ENCODE measurements at places on chromosomes 3 and 15. TPM values are rescaled to one million over a fixed set of nuclear protein-coding genes. Genes with fewer than 3 reads are reported as not detected.

- DNase-seq, result peak; percentile 95
Measured at GRCh38 chr3:16085884-16086608, 88.4 kb upstream of the GALNT15 start.

GRCh38 chr3:115550285-115550761, 73.0 kb upstream of the GAP43 start:
- DNase-seq, result peak; percentile 69

- no peak for DNase-seq
Measured at GRCh38 chr3:62818347-62818746, 56.9 kb downstream of the CADPS start.

Gene SOX14
- 0.30 TPM for total RNA-seq

DNA sequence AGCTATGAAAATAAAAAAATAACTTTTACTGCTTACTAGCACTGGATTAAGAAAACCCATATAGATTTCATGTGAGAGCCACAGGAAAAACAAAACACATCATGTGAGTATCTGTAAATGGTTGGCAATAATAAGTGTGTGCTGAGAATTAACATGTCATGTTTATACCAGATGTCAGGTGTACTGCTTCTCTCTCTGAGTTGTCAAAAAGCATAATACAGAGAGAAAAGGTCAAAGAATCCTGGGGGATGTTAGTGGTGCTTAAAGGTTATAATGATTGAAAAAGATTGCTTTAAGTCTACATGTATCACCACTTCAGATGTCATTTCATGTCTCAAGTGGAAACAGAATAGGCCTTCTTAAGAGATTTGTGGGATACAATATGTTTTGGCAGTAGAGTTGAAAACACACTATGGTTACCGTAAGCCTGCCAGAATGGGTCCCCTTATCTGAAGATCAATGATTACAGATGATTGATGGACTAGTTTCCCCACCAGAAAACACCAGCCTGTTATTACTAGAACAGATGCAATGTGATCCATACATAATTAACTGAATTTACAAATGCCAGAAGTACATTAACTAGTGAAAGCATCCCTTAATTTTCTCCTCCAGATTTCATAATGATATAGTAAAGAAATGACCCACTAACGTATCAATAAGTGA, 204.1 kb downstream of the CNTN3 start:
- DNase-seq, result no peak

- DNase-seq, result no peak
Measured at GRCh38 chr3:187900993-187901755, 155.9 kb upstream of the BCL6 start.

DNA sequence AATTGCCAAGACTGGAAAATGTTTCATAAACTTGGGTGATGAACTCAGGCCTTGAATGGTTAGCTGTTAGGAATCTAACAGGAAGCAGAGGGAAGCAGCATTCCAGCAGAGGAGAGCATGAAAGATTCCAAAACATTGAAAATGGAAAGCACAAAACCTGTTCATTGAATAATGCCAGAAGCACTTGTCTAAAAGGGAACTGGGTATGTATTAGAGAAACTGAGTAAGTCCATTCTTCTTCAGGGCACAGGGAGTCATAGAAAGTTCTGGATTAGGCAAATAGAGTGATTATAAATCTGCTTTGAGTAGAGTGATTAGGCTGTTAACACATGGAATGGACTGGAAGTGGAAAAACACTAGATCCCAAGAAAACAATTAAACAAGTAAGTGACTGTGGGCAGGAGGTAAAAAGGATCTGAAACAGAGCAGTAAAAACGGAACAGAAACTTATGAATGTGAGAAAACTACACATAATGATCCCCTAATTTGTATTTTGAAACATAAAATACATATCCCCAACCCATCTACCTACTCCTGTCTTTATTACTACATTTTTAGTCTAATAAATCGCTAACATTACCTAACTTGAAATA, 343.4 kb downstream of the TBC1D5 start:
- no peak for DNase-seq

GRCh38 chr3:25938566-25939325, 148.9 kb downstream of the OXSM start:
- no peak for DNase-seq

Gene SCN5A
- 1.8 TPM for total RNA-seq

Gene SYNPR
- 9.9 TPM for total RNA-seq

DNA sequence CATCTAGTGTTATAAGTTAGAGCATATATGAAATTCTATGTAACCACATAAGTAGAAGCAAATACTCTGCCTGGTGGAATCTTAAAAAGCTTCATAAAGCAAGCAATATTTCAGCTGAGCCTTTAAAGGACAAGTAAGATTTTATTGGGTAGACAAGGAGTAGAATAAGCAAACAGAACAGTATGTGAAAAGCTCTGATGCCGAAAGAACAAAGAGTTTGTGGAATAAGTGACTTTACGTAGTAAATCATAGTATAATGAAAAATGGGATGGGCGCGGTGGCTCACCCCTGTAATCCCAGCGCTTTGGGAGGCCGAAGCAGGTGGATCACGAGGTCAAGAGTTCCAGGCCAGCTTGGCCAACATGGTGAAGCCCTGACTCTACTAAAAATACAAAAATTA, 9.9 kb downstream of the EAF2 start:
- DNase-seq, result no peak

Gene ALS2CL
- 5.9 TPM for total RNA-seq

DNA sequence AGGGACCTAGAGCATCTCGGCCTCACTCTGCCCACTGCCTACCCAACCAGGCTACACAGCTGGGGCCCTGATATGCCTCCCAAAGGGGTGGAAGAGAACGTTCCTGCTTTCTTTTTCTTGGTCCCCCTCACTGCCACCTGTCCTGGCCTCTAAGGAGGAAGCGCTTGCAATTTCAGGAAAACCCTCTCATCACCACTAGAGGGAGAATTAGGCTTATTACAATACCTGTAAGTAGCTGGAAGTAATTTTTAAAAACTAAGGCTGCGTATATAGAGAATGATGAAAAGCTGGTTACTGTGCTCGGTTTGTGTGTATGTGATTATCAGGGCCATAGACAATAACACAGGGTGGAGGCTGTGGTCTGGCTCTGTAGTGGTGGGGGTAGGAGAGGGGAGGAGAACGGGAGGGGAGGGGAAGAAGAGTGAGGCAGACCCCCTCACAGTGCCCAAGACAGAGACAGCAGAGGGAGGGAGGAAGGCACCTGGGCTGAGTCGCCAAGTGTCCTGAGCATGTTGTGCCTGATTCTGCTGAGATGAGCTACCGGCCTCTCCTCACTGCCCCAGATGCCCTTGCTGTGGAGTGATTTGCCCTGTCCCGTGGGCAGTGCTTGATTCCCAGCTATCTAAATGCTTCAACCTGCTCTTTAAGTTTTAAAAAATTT, 3.3 kb downstream of the GABRG3 start:
- DNase-seq, result peak; percentile 80

Gene C3orf22
- not detected for total RNA-seq

- no peak for DNase-seq
Measured at GRCh38 chr3:28840976-28841376, 439.9 kb upstream of the RBMS3 start.

DNA sequence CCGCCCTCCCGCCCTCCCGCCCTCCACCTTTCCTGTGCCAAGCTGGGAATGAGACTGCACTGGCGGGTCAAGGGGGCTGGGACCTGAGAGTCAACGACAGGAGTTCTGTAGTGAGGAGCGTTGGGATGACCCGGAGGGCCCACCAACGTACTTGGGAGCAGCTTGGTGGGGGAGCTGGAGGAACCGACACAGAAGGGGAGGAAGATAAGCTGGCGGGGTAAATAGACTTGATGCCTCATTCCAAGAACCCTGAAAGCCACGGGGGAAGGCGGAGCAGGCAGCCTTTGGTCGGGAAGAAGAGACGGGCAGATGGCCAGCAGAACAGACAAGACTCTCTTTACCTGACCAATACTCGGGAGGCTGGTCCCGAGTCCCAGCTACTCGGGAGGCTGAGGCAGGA, 277 bp downstream of the FMN1 start:
- DNase-seq, result no peak

- DNase-seq, result peak; percentile 71
Measured at GRCh38 chr3:134364061-134364935, 9.9 kb downstream of the AMOTL2 start.

GRCh38 chr15:48366584-48367312, 35.5 kb downstream of the DUT start:
- DNase-seq, result no peak

Gene TRIM59
- total RNA-seq, result 19.0 TPM

- no peak for DNase-seq
Measured at GRCh38 chr15:101296418-101297405, 1.7 kb upstream of the SNRPA1 start.
